Astrocyte of the spinal cord (primary cell): ENCODE measurements at places on chromosomes 11 and 22.

DNA sequence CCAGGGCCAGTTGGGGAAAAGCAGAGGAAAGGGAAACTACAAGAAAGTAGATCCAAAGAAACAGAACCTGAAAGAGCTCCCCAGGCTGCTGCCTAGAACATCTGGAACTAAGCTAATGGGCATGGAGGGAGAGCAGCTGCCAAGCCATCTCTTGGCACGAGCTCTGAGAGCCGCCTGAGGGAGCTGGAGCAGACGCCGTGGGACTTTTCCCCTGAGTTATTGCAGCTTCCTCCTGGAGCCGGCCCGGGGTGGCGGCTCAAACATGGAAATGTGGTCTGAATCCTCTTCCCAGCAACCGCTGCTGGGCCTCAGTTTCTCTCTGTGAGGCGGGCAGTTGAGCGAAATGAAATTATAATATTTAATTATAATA, 41.8 kb downstream of the LIF start:
- peak; percentile 79 for DNase-seq

GRCh38 chr11:119928047-119928446, 199.0 kb upstream of the NECTIN1 start:
- no peak for DNase-seq

GRCh38 chr22:25067851-25068421, 115.4 kb downstream of the KIAA1671 start:
- no peak for DNase-seq

DNA sequence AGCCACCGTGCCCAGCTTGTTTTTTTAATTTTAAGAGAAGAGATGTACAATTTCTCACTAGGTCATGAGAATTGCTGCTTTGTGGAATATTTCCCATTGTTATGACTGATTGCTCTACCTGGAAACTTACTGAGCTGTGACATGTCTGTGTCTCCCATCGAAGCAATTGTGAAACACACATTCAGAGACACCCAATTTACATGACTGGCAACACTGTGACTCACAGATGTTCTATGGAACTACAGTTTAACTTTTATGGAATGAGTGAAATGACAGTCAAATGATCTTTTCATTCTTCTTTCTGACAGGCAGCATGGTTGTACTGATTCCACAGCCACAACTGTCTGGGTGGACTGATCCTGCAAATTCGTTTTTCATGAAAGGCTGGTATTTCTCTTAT, 32.3 kb downstream of the ELF5 start:
- no peak for DNase-seq

GRCh38 chr22:41296826-41297667, 4.3 kb upstream of the ZC3H7B start:
- DNase-seq, result no peak

DNA sequence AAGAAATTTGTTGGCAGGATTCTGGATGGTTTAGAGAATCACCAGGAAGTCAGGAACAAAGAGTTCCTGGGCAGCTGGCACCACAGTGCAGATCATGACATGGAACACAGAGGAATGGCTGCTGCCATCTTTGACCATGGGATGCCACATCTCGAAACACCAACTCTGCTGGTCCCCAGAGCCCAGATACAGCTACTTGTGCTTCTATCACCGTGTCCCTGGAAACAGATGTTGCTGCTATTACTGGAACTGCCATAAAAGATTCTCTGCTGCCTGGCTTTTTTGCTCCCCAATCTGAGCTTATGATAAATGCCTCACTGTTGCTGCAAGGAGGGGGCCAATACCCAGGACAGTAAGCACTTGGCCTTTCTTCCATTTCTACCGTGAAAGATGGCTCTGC, 185.2 kb downstream of the CSNK2A3 start:
- no peak for DNase-seq

DNA sequence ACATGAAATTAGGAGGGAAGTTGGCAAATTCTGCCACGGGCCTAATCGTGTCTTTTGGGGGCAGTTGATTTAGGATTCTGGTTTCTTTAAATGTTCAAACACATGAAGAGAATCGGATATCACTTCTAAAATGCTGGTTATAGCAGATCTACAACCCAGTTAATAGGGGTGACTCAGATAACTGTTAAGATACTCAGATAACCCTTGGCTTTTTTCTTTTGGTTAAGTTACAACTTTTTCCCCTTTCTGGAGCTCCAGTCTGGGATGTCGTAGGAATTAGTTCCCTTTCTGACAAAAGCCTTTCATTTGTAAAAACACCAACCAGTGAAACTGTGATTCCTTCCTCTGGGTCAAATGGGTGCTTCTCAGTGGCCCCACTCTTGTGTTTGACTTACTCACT, 976 bp downstream of the DEPDC7 start:
- DNase-seq, result no peak

GRCh38 chr11:110564676-110565356, 135.1 kb downstream of the FDX1 start:
- DNase-seq, result no peak

- no peak for DNase-seq
Observed at GRCh38 chr11:121293288-121293594, 670 bp downstream of the SC5D start.

DNA sequence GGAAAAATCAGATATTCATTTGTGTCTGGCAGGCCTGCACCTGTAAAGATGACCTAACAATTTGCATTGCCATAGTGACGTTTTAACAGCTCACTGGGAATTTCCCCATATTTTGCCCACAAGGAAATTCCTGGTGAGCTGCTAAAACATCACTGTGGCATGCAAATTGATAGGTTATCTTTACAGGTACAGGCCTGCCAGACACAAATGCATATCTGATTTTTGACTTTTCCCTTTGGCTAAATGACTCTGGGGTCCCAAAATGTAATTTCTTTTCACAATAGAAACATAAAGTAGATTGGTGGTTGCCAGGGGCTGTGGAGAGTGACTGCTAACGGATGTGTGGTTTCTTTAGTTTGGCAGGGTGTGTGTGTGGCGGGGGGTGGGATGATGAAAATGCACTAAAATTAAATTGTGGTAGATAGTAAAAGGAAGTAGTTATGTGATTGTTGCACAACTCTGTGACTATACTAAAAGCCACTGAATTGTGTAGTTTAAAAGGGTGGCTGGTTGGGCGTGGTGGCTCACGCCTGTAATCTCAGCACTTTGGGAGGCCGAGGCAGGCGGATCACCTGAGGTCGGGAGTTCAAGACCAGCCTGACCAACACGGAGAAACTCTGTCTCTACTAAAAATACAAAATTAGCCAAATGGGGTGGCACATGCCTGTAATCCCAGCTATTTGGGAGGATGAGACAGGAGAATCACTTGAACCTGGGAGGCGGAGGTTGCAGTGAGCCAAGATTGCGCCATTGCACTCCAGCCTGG, 18.5 kb upstream of the FEZ1 start:
- DNase-seq, result peak; percentile 64

GRCh38 chr11:105432241-105432995, 177.5 kb upstream of the GRIA4 start:
- DNase-seq, result no peak

DNA sequence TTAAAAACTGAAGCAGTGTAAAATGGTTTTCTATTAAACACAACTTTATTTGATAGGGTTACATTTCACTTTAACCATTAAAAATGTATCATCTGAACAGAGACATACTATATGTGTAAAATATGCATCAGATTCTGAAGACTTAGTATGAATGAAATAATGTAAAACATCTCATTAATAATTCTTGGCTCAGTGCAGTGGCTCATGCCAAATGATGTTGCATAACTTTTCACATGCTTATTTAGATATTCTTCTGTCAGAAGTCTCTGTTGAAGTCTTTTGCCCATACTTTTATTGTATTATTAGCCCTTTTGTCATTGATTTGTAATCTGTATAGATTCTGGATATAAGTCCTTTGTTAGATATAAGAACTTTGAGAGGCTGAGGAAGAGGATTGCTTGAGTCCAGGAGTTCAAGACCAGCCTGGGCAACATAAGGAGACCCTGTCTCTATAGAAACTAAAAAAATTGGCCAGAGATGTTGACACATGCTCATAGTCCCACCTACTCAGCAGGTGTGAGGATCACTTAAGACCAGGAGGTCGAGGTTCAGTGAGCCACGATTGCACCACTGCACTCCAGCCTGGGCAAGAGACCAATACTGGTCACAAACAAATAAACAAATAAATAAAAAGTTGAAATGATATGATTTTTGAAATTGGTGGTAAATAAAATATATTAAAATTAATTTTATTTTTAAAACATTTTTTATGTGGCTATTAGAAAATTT, 73.8 kb upstream of the PARVA start:
- DNase-seq, result no peak

- DNase-seq, result no peak
Observed at GRCh38 chr22:20034143-20034542, 13.2 kb downstream of the TANGO2 start.

DNA sequence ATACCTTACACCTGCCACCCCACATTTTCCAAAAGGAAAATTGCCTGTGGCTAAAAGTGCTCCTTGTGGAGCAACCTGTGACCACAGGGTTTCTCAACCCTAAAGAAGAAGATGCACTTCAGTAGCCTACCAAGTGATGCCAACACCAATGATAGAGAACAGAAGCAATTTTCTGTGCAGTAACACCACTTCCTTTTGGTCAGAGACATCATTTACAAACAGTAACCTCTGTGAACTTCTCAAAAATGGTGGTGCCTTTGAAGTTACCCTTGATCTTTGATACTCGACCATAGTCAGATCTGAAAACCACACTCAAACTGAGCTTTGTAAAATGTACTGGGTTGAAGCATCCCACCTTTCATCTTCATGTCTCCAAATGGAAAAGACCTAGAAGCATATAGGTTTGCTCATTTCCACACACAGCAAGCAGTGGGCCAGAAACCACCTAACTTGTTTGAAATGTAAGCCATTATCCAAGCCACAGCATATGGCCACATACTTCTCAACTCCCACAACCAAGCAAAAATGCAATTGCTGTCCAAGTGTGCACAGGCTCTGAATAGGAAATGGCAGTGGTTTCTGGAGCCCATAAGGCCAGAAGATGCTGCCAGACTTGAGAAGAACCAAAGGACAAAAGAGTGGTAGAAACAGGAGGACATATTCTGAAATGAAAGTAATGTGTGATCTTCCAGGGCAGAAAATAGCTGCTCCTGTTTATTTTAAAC, 24.3 kb downstream of the MPPED2 start:
- DNase-seq, result peak; percentile 49

- no peak for DNase-seq
Observed at GRCh38 chr11:47324520-47324919, 28.0 kb downstream of the MYBPC3 start.

DNA sequence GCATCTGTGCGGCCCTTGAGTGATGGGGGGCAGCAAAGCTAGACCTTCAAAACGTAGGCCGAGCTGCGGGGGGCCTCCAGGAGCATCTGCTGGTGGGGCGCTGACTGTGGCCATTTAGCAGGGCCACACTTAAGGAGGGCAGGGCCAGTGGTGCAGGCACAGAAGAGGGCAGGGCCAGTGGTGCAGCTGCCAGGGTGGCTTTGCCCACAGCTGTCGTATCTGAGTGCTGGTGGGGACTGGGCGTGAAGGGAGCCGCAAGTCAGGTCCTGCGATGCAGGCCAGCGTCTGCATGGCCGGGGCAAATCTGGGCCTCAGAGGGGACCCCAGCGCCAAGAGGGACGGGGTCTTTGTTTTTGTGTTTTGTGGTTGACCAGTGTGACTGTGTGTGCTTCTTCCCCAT, 27.7 kb downstream of the RNH1 start:
- DNase-seq, result no peak

DNA sequence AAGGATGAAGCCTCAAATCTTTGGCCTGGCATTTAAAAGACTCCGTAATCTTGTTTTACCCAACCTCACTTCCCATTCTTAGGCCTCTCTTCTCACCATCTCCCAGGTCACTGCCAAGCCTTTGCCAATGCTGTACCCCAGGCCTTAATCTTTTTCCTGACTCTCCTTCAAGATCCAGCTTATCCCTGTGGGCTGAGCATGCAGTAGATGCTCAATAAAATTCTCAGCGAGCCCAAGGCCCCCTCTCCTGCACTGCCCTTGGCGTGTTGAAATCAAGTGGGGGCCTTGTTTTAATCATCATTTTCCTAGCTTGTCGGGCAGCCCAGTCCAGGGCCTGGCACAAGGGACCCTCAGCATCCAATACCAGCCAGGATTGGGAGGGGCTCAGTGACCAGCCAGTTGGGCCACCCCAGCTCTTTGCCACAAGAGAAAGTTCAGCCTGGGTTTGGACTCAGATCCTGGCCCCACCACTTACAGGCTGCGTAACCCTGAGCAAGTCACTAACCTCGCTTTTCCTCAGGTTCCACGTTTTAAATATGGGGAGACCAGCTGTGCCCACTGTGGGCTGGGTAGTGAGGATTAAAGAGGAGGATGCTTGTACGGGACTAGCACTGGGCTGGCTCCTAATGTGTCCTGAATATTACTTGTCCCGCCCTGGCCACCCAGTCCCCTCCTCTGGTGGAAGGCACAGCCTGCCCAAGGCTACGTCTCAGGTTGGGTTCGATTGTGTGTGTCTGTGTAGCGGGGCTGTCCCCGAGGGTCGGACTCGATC, 943 bp upstream of the YWHAH start:
- no peak for DNase-seq

DNA sequence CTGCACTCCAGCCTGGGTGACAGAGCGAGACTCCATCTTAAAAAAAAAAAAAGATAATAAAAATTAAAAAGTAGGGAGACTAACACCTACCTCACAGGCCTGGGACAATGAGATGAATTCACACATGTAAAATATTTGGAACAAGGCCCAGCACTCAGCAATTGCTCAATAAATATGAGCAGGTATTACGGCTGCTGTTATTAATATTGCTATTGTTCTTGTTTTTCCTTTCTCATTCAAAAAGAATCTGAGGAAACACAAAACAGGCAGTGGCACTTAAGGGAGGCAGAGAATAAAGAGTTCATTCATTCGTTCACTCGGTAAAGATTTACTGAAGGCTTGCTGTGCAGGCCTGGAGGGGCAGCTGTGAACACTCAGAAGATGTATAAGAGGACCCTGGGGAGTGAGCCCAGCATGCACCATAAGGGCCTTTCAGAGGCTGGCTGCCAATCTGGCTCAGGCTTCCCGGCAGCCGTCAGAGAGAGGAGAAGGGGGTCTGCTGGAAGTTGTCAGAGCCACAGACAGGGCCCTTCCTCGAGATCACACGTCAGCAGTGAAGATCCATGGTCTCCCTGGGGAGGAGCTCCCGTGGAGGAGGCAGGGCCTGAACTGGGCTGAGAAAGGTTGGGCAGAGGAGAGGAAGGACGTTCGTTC, 51.6 kb upstream of the TCF20 start:
- no peak for DNase-seq

DNA sequence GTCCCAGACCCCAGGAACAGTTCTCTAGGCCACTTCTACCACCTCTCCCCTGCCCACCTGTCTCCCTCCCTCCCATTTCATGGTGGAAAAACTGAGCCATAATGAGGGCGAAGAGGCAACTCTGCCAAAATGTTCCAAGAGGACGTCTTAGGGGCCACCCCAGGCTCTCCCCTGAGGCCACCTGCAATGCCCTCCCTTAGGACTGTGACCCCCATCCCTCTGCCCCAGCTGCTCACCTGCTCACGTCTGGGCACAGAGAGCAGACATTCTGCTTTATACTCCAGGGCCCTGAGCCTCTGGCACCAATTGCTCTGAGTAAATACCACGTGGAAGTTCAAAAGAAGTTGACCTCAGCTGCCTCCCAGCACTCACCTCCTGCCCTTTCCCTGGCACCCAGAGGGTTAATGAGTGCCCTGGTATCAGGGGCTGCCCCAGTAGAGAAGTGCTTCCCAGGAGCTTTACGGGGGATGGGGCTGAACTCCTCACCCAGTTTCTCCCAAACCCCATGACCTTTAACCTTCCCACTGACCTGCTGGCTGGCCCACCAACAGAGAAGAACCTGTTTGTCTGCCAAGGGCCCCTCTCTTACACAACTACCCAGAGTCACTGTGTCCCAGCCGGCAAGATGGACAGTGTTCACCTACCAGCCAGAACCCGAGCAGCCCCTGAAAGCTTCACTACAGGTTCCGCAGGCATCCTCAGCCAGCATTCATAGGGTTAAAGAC, 627 bp upstream of the APOA5 start:
- DNase-seq, result no peak
